Heart left ventricle (tissue), 16 donors: ENCODE measurements at places on chromosomes 7 and 10. TPM values are rescaled to one million over a fixed set of nuclear protein-coding genes. Genes with fewer than 3 reads are reported as not detected.

DNA sequence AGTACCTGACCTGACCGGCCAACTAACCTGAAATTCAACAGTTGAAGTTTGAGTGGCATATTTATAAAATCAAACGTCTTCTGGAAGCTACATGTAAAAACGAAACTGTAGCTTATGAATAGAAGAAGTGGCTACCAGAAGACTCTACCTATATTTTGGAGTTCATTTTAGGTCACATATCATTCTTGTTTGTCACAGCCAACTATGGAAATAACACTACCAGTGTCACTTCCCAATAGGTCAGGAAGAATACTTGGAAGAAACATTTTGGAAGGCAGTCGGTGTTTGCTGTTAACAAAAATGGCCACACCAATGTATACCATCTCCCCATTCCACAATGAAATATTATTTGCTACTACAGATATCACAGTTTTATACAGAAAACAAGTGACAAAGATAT is 12.6 kb downstream of the TWIST1 start:
- H3K4me3 ChIP-seq, result no peak overlapping the region
- H3K4me1 ChIP-seq, result no peaks in the 10 kb centered on the region
- H3K36me3 ChIP-seq, result no peaks in the 10 kb centered on the region
- peaks cover 82% of the 10 kb centered on the region for H3K27me3 ChIP-seq
- H3K27ac ChIP-seq, result no peak overlapping the region
- no peak for DNase-seq

Gene CDNF
- total RNA-seq, result 2.6 TPM

DNA sequence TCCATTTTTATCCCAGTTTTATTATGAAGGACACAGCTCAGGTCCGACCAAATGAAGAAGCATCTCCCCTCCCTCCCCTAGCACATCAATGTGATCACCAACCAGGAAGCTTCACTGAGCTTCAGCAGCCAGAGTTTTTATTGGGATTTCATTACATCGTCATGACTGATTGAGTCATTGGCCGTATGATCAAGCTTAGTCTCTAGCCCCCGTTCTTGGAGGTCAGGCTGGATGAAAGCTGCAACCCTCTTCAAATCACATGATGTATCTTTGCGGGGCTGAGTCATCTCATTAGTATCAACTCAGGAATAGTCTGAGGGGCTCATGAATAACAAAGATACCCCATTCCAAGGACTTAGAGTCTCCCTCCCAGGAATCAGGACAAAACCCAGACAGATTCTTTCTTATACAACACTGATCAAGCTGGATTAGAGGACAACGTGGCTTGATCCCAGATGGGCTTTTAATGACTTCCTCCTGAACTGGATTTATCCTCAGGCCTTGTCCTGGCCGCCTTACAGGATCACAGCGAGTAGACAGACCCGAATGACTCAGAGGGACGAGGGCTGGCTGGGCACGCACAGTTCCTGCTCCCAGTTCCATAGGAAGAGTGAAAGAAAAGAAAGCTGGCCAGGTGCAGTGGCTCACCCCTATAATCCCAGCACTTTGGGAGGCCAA is 14.5 kb downstream of the LIMK1 start:
- H3K4me1 ChIP-seq, result peaks cover 22% of the 10 kb centered on the region
- H3K27ac ChIP-seq, result no peak overlapping the region
- DNase-seq, result no peak
- peaks cover 50% of the 10 kb centered on the region for H3K36me3 ChIP-seq
- H3K4me3 ChIP-seq, result no peak overlapping the region

GRCh38 chr7:29126804-29127203 is 19.5 kb downstream of the CPVL start:
- H3K27me3 ChIP-seq, result no peaks in the 10 kb centered on the region
- H3K36me3 ChIP-seq, result no peaks in the 10 kb centered on the region
- DNase-seq, result no peak
